ENCODE measurements at places on chromosomes 13 and 19.
A peak's percentile ranks its signal among the peaks of the same experiment; 100 is the strongest.

GRCh38 chr19:32464279-32464678, 58.7 kb downstream of the DPY19L3 start:
- no peak for DNase-seq

DNA sequence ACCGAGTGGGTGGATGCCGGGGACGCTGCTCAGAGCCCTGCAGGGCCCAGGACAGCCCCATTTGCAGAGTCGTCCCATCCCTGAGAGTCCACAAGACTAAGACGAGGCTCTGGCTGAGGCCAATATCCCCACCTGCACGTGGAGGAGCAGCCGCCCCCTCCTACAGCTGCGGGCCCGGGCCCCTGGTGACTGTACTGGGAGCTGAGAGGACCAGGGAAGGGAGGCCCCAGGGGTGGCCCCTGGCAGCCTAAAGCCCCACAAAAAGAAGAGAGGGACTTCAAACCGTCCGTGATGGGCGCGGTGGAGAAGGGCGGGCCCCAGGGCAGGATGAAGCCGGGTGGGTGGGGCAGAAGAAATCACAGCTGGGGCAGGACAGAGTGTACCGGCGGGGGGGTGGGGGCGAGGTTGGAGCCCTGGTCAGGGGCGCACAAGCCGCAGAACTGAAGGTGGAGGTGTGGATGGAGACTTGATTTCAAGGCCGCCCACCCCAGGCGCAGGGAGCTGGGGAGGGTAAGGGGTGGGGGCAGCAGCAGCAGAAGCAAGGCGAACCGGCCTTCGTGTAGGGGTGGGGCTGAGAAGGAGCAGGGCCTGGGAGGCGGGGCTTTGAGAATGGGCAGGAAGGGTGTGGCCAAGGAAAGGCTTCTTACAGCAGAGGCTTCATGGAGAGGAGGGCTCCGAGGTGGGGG, 12.9 kb downstream of the CFD start:
- peak; percentile 80 for DNase-seq

- DNase-seq: no peak
These were observed 8.4 kb downstream of the PNMA8B start for GRCh38 chr19:46487178-46487801.

GRCh38 chr13:92172191-92172590, 773.8 kb downstream of the GPC5 start:
- no peak for DNase-seq

DNA sequence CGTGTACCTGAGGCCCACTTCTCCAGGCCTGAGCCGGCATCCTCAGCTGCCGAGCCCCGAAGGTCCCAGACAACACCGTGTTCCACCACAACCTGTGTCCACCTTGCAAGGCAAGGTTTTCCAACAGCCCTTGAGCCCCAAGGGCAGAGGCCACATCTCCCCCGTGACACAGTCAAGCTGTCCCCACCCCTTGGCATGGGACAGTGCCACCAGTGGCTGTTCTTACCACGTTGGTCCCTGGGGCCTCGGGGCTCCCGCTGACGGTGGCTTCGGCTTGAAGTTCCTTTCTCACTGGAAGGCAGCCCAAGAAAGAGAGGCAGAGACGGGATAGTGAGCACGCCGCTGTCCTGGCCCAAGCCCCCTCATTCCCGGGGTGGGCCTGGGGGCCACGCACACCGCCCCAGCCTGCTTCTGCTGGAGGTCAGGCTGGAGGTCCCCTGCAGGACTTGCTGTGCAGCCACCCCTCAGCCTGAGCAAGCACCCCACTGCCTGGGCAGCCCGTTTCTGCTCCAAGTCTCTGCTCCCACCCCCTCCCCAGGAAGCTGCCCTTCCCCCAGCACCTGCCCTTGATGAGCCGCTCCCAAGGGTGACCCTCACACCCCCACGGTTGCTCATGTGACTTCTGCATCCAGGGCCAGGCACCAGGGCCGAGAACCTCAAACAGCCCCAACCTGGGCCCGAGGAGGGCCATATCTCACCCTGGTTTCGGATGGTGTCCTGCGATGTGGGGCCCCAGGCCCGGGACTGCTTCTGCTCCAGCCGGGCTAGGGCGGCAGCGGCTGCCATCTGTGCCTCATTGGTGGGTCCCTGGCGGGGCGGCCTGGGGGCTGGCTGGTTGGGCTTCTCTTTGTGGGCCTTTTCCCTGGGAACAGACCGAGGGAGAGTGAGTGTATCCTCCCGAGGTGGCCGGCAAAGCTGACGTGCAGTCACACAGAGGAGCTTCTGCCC, 4.1 kb downstream of the UBXN6 start:
- DNase-seq: no peak

Data from CD4-positive, alpha-beta T cell treated with Interleukin-4 for 4 hours (primary cell).